DMS153 (cell line): ENCODE measurements at places on chromosomes 6 and 20.

DNA sequence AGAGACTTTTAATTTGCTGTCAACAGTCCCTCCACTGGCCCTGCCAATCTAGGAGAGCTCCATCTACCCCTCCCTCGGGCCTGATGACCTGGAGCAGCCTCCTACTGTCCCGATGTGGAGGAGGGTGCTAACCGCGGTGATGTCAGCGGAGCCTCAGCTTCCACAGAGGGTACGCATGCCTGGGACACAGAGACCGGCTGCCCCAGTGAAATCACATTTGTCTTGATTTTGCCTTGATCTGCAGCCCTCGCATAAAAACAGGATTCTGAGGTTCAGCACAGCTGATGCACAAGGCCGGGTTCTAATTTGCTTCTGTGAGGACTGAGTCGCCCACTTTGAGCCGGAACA is 77.6 kb downstream of the STK35 start:
- no peak for DNase-seq

GRCh38 chr6:21208081-21208795 is 385.3 kb upstream of the SOX4 start:
- DNase-seq, result no peak

DNA sequence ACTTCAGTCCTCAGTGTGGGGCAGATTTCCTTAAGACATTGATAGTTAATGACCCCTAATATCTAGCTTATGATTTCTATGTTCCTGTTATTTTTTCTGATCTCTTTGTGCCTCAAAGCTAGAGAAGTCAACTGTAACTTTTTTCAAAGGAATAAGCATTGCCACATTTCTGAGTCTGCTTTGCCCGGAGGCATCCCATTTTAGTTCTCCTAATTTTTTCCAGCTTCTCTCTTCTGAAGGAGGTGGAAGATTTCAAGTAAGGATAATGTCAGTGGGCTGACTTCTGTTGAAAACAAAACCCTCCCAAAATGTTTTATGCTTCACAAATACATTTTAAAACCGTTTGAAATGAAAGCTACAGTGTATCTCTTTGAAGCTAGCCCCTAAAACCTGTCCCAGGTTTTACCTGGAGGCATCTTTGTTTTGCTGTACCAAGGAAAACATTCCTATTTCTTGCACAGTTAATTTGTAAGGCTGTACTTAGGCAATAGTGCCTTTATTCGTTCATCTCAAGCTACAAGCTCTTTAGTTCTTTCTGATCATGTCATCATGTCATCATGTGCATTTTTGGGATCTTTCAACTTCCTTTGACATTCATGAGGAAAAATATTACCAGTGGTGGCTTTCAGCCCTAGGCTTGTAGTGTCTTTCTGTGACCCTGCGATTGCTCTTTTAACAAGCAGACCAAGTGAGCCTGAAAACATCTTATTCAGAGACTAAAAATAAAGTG is 45.7 kb downstream of the TSPYL4 start:
- no peak for DNase-seq

GRCh38 chr20:20341371-20341770 is 26.5 kb upstream of the INSM1 start:
- DNase-seq, result no peak

GRCh38 chr6:116764961-116765841 is at the start of gene FAM162B:
Gene FAM162B, minus strand, starts transcription at chr6:116765719. Its CDS starts 143 bp downstream, at chr6:116765576.
- no peak for DNase-seq

DNA sequence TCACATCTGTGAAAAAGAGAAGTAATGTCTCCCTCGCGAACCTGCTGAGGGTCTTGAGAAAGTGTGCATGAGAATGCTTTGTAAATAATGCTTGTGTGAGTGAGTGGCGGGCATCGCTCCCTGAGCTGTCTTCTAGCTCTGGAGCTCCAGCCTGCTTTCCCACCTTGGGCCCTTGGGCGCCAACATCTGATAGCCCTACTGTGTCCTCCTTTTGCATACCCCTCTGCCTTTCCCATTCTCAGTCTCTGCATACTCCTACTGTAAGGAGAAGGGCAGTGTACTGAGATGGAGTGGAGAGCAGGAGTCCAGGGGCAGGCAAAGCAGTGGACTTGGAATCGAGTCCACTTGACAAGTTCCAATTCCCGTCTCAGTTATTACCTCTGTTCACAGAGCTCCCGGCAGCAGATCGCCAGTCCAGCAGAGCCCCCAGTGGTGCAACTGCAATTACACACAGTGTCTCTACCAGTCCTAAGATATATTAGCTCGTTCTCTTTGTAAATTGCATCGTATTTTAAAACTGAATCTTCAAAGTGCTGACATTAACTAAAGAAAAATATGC is 847 bp upstream of the NCR2 start:
- DNase-seq, result no peak

- no peak for DNase-seq
Observed at GRCh38 chr6:31952140-31952805, 6.4 kb downstream of the CFB start.

DNA sequence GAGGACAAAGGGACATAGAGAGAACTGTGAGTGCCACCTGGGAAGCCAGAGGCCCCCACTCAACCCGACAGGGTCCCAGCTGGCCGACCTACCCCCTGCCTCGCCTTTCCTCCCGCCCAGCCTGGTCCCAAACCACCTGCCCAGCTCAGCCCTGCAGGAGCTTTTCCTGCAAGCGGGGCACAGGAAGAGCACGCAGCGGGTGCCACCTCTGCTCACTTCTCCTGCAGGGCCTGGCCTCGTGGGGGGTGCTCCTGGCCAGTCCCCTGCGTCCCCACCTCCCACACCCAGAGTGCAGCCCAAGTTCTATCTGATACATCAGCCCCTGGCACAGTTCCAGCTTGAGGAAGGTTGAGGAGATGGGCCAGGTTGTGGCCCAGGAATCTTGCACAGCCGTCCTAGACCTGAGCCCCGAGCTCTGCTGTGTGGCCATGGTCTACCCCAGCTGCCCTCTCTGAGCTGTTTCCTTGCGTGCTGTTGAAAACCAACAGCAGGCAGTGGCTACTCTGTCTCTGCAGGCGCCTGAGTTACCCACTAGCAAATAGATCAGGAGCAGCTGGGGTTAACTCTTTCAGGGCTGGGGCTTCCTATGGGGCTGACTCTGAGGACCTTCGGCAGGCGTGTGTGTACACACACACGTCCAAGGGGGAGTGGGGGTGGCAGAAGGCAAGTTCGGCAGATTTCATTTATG is 1.7 kb downstream of the NECAB3 start:
- no peak for DNase-seq

- DNase-seq, result no peak
Observed at GRCh38 chr20:57724610-57725405, 15.0 kb upstream of the PMEPA1 start.

DNA sequence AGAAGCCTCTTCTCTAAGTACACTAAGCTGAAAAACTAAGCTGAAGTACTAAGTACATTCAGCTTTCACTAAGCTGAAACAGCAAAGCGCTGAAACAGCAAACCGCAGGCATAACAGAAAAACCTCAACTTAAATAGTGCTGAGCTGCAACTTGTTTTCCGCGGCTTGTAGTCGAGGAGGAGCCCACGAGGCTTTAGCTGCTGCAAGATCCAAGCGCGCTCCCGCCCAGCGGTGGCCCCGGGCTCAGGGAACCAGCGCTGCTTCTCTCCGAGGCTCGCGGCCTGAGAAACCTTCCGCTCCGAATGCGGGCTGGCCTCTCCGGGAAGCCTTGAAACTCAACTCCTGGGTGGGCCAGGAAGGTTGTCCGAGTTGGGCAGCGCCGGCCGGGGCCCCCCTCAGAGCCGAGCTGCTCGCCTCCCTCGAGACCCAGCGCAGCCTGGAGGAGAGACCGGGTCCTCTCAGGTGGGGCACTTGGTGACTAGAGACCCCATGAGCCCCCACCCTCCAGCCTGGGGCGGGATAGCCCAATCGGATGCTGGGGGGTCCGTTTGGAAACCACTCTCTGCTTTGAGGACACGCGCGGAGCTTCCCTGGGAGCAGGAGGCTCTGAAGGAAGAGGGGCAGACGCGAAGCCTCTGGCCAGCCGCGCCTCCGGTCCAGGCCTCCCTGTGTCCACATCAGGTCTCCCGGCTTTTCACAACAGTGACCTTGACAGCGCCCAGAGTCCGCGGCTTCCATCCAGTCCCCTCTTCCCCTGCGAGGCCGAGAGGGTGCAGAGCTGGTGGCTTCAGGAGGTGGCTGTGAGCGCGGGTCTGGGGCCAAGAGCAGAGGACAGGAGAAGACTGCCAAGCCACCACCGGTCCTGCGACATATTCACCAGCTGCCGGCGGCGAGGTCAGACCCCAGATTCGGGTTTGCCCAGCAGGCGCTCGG is 38.1 kb upstream of the HLA-E start:
- DNase-seq, result no peak

- DNase-seq, result no peak
Observed at GRCh38 chr6:35569011-35569461, 56.3 kb upstream of the TULP1 start.

GRCh38 chr6:148983966-148984365 is 237.1 kb downstream of the UST start:
- DNase-seq, result no peak

DNA sequence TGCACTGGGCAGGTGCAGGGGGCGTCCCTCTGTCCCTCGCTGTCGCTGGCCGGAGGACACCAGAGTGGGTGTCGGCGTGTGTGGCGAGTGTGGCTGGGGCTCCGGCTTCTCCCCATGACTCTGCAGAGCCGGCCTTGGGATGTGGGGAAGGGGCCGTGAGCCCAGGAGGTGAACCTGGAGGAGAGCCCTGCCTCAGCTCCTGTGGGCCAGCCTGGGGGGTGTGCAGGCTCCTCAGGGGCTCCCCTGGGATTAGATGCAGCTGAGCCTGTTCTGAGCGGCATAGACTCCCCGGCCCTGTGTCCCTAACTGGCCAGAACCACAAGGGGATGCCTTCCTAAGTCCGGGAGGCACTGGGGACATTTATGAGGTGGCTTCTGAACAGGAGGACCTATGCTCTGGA is 73.2 kb upstream of the GATA5 start:
- no peak for DNase-seq
